ENCODE measurements at places on chromosomes 4 and X.
A peak's percentile ranks its signal among the peaks of the same experiment; 100 is the strongest.

GRCh38 chr4:146790515-146790914, 151.8 kb downstream of the POU4F2 start:
- peak; percentile 5 for DNase-seq

GRCh38 chr4:83369831-83370639, 35.4 kb upstream of the HPSE start:
- no peak for DNase-seq

DNA sequence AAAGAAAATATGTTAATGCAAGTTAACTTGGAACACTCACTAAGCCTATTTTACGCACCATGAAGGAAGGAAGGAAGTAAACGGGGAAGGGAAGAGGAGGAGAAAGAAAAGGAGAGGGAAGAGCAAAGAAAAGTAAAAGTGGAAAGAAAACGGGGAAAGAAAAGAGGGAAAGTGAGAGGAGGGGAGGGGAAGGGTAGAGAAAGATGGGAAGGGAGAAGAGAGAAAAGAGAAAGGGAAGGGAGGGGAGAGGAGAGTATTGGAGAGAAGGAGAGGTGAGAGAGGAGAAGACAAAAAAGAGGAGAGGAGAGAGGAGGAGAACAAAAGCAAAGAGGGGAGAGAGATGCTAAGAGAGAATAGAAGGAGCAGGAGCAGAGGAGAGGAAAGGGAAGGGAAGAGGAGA, 224.1 kb downstream of the SLITRK2 start:
- DNase-seq = no peak

DNA sequence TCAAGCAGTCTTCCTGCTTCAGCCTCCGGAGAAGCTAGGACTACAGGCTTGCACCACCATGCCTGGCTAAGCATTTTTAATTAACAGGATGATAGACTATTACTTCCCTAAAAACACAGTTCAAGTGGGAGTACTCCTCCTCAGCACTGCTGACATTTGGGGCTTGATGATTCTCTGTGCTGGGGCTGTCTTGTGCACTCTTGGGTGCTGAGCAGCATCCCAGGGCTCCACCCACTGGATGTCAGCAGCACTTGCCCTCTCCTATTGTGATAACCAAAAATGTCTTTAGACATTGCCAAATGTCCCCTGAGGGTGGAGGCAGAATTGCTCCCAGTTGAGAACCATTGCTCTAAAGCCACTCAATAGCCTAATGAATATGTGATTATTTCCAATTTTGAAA, 60.4 kb downstream of the CLCN4 start:
- DNase-seq = no peak

- DNase-seq = peak; percentile 14
These were observed 1.1 kb downstream of the PJA1 start for GRCh38 chrX:69163936-69164741.

DNA sequence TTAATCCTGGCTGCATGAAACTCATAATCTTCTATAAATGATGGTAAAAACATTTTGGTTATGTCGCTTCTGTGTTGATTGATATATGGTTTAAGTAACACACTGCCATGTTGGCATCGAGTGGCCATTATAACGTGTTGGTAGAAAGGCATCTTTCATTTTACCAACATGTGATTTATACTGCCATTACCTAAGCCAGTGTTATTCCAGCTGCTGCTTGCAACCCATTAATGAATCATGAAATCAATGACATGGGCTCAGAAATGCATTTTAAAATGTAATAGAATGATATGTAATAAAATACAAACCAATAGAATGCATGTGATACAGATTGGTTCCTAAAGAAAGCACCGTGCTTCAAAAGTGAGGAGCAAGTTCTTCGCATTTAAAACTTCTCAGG, 102.0 kb downstream of the VEGFC start:
- DNase-seq = no peak

DNA sequence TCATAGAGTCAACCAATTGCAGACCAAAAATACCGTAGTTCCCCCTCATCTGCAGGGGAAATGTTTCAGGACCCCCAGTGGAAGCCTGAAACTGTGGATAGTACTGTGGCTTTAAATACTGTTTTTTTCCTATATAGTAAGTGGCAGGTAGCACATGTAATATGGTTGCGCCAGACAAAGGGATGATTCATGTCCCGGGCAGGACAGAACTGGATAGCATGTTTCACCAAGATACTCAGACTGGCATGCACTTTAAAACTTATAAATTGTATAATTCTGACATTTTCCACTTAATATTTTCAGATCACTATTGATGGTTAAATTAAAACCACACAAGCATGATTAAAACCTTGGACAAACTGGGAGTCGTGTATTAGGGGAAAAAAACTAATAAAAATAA, 276.3 kb upstream of the AGA start:
- DNase-seq = no peak

DNA sequence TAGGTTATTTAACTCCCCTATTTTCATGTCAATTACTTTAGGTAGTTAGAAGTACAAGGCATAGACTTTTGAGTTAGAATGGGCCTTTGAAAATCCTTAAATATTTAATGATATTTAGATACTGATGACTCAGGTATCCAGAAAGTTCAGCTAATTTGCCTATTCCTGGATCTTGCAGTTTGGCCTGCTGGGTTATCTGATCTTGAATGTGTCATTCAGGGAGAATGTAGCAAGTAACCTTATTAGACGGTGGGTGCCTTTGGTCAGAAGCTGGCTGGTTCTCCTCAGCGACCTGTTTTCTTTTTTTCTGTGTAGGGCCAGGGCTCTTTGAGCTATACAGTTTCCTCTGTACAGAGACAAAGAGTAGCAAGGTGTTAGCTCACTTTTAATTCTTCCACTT, 42.0 kb downstream of the MTM1 start:
- DNase-seq = no peak

- no peak for DNase-seq
These were observed 64.8 kb downstream of the AFAP1 start for GRCh38 chr4:7874838-7875237.

DNA sequence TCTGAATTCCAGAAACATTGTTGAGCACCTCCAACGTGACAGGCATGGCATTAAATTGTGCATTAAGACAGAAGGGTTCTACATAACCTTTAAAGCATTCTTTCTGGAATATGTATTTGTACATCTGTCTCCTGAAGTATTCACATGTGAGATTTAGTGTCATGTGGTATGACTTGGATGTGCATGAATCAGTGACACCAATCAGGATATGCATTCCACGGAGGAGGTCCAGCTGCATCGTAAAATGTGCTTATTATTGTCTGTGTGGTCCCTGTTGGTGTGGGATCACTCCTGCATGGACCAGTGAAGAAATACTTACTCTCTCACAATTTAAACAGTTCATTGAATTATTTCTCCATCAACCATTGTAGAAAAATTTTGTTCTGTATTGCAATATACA, 149.0 kb downstream of the MID1 start:
- DNase-seq = no peak

- DNase-seq = no peak
These were observed at the start of gene DRD5 for GRCh38 chr4:9781343-9782135. Gene DRD5, plus strand, starts transcription at chr4:9781634. Its CDS starts 396 bp downstream, at chr4:9782030.

DNA sequence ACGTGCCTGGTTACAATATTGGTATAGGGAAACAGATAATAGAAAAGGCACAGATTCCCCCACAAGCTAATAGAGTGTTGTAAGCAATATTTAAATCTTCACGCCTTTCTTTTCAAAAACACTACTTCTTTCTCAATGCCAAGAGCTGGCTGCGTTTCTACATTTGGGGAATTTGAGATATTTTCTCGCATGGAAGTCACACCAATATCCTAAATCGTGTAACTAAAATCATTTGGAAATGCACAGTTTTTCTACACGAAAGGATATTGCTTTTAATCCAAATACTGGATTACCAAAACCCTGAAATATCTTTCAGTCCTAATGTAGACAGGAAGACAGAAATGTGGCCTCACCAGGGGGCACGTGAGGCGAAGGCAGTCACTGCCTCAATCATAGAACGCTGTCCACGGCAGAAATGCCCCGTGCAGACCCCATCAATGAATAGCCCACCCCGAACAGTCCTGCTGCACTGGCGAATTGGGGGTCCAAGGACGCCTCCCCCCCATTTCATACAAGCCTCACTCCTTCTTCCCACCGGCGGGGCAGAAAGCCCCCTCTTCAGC, 106.6 kb downstream of the NSUN7 start:
- no peak for DNase-seq

GRCh38 chrX:83504721-83505479, 3.2 kb upstream of the POU3F4 start:
- no peak for DNase-seq

DNA sequence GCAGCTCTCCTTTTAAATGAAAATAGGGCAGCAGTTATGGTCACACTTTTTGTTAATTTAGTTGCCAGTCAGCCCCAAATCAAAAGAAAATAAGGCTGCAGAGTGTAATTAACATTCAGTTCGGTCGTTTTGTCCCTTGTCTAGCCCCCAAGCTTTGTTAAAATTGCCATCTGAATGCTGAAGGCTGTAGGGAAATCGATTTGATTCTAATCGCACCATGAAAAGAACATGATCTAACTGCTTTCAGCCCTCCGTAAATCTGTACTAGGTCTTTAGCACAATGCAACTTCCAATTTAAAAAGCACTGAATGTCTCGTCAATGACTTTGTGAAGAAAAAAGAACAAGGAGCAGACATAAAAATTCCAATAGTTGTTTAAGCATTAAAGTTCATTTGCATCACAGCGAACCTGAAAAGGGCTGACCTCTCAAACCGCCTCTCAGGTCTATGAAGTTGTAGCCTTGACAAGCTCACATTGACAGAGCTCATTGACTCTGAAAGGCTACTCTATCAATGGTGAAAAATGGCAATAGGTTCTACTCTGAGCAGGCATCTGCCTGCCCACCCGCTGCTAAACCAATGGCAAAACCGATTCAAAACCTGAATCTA, 48.9 kb downstream of the CHIC2 start:
- no peak for DNase-seq

DNA sequence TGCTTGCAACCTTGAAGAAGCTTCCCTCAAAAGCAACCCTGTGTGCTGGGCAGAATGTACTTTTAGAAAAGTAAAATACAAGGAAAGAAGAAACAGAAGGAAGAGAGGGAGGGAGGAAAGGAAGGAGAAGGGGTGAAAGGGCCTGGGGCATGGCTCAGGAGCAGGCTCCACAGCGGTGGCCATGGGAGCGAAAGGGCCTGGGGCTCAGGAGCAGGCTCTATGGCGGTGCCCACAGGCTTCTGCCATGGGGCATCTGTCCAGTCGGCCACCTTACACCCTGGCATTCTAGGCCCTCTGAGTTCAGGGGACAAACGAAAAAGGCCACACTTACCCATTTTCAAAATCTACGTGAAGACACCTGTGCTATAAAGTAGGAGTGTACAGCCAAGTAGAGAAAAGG, 31.4 kb downstream of the GAK start:
- DNase-seq = no peak

GRCh38 chr4:79331126-79331876, 5.4 kb upstream of the NAA11 start:
- no peak for DNase-seq

DNA sequence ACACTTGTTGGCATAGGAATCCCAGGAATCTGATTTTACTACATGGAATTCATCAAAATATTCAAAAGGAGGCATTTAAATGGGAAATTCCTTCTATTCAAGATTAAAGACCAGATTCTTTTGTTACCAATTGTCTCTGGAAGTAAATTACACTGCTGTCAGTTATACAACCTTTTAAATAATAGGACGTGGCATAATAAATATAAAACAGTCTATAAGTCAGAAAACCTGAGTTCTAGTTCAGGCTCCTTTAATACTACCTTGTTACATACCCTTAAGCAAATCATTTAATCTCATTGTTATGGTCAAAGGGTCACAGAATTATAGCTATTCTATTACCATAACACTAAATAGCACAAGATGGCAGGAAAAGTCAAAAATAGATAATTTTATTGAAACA, 18.8 kb downstream of the COL4A6 start:
- no peak for DNase-seq

DNA sequence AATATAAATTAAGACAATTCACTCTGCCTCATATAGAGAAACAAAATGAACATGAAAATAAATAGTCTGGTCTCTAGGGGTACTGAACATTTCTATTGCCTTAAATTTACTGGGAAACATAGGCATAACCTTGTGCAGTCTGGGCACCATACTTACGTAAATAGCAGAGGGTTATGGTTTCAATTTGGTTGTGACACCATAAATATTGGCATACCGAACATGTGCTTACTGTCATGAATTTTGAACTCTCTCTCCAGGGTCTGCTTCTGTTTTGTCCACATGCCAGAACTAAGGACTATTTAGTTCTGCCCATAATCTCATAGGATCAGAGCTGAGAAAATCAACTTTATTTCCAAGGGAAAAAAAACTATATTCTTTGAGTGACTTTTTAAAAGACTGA, 17.6 kb downstream of the PDGFC start:
- no peak for DNase-seq

- peak; percentile 11 for DNase-seq
These were observed 14.8 kb upstream of the LAP3 start for GRCh38 chr4:17562157-17562556.

- DNase-seq = no peak
These were observed 107.1 kb downstream of the TMEM131L start for GRCh38 chr4:153573221-153573620.

DNA sequence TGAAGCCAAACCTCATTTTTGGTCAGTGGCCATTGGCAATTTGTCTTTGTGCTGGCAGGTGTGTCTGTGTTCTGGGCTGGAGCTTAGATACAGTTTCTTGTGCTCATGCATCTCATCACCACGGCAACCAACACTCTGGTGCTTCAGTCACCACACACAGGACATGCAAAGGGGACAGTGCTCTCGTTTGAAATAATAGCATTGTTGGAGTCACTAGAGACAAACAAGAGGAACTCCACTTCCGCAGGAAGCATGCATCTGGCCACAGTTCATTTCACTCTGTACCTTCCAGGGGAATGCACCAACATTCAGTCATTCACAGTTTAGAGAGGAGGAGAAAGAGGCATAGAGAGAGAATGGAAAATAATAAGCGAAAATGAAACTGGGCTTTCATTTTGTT, 267.4 kb downstream of the ANK2 start:
- peak; percentile 9 for DNase-seq

GRCh38 chrX:12985331-12985730, 10.4 kb downstream of the TMSB4X start:
- DNase-seq = no peak

DNA sequence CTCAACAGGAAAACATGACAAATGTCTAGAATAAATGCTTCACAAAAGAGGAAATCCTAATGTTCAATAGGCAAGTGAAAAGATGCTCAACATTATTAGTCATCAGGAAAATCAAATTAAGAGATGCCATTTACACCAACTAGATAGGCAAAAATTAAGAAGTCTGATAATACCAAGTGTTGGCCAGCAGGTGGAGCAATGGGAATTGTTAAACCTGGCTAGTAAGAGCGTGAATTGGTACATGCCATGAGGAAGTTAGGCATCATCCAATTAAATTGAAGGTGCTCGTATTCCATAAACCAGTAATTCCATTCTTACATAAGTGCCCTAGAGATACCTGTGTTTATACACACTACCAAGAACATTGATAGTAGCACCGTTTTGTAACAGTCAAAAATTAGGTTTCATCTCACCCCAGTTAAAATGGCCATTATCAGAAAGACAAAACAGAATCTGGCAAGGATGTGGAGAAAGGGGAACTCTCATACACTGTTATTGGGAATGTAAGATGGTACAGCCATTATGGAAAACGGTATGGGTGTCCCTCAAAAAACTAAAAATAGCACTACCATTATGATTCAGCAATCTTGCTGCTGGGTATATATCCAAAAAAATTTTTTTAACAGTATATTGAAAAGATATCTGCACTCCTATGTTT, 14.0 kb upstream of the ZCCHC18 start:
- peak; percentile 84 for DNase-seq

- no peak for DNase-seq
These were observed 15.3 kb downstream of the RNF4 start for GRCh38 chr4:2484185-2484584.
